T-cell (primary cell): ENCODE measurements at places on chromosomes 12 and 14.

DNA sequence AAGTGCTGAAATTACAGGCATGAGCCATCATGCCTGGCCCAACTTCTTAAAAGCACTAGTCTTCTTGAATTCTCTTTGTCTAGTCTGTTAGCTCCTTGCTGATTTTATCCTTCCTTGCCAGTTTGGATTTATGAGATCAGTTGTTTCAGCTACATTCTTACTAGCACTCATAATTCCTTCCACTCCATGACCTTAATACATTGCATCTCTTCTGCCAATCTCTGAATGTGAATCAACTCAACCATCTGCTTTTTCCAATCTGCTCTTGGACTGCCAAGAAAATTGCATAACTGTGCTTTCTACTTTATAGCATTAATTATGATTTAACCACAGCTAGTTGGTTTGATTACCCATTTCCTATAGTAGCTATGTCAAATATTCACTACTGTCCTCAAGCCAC, 14.9 kb upstream of the HEATR5A start:
- DNase-seq: no peak

DNA sequence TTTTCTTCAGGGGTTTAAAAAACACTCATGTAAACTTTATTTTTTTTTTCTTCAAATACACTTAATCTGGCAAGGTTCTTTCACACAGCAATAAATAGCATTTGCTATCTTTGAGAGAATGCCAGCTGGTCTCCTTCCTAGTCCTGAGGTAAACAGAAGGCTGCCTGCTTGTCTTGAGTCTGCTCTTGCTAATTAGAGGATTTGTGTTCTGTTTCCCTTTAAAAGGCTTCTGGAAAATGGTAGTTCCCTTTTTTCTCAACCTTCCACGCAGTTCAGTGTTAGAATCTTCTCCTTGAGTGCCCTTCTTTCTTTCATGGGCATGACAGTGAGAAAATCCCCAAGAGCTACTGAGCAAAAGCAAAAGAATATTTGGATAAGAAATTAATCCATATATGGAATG, 92.3 kb upstream of the DCN start:
- no peak for DNase-seq

DNA sequence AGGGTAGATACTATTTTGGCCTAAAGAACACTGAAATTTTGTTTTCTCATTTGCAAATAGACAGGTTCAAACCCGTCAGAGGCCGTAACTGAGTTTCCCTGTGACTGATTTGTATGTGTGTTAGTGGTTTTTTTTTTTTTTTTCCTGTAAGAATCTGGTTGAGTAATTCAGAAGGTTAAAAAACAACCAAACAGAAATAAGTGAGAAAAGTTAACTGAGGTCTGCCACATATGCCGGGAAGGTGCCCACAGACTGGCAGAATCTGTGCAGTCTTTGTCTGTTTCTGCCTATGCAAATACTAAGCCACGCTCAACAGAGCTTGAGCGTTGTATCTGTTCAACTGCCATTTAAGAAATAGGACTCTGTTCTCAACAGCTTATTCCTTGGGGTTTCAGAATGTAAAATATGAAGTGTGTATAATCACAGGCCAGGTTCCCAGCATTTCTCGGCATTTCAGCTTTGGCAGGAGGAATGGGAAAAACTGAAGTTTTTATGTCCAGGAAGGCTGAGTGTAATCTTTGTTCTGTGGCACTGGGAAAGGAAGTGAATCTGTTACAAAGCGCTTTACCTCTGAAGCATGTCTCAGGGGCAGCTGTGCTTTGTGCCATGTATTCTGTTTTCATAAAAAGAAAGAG, 181.9 kb downstream of the PRKCH start:
- peak; percentile 43 for DNase-seq

- DNase-seq: no peak
These were observed 7.6 kb downstream of the ACTN1 start for GRCh38 chr14:68971411-68972035.

DNA sequence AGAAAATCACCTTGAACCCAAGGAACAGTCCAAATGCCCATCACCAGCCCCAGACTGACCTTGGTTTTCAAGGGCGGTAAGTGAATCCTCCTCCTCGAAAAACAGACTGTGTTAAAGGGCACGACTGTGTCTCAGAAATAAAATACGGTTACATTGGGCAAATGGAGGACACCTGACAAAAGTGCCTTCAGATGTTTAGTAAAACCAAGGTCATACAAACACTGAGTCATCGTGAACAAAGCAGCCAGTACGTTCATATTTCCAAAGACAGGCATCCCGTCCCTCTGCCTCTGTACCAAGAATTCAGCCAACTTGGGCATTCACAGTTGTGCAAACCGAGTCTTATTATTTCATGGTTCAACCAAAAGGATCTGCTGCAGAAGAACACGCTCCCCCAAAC, 25.9 kb downstream of the FOXN3 start:
- DNase-seq: no peak

DNA sequence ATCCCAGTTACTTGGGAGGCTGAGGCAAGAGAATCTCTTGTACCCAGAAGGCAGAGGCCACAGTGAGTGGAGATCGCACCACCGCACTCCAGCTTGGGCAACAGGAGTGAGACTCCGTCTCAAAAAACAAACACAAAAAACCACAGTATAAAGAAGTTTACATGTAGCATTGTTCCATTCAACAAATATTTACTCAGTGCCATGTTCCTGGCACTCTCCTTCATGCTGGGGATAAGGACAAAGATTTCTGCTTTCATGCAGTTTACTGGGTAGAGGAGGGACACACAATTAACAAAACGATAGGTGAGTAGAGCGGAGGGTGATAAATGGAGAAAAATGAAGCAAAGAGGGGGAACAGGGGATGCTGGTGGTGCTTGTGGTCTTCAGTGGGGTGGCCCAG, 68.2 kb upstream of the OVCH1 start:
- no peak for DNase-seq

DNA sequence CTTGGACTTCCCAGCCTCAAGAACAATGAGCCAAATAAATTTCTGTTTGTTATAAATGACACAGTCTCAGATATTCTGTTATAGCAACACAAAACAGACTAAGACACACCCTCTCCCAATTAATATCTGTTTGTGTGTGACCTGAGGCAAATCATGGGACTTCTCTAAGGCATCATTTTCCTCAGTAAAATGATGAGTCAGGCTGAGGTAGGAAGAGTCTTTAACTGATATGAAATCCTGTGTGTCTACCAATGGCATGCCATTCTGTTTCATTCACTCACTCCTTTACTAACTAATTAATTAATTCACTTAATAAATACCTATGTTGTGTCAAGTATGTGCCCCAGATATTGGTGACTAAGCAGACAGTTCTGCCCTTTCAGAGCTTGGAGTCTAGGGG, 258.4 kb upstream of the CRY1 start:
- no peak for DNase-seq

DNA sequence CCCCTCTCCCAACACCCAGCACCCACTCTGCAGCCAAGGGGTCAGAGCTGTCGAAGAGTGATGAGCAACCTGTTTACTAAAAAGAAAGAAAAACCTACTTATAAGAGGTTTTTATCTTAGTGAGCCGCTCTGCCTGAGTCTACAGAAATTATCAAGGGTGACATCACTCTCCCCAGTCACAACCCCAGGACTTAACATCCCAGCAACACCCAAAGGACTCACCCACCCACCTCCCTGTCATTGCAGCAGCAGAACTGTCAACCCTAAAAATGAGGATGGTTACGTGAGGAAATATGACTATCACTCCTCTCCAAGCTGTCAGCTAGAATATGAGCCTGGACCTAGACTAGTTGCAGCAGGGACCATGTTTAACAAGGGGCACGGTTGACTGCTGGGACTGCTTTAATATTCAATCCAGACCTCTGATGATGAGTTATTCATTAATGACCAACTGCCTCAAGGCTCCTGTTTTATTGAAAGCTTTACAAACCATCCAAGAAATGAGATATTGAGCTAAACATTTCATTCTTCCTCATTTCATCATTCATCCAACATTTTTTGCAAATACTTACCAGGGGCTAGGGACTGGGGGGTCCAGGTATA, 53.9 kb upstream of the FICD start:
- DNase-seq: no peak

GRCh38 chr12:3483089-3483488, 7.9 kb upstream of the PRMT8 start:
- no peak for DNase-seq

GRCh38 chr12:53190108-53190729, 9.5 kb upstream of the CSAD start:
- DNase-seq: peak; percentile 29
